ENCODE measurements at places on chromosomes 6 and 20.

DNA sequence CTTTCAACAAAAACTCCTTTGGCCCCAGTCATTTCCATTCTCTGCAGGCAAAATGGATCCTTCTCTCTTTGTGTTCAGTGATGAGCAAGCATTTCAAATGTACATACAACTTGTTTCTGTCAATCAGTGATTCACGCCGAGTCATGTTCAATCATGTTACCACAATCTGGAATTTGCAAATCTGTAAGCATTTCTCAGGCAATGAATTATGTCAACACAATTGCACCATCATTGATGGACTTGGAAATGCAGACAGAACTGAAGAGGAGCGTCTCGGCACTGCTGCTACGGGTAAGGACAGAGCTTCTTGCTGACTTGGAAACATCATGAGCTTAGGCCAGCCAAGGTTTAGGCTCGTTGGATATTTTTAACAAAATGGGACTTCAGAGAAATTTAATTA is 132.8 kb upstream of the AGPAT4 start:
- peak; percentile 91 for DNase-seq

DNA sequence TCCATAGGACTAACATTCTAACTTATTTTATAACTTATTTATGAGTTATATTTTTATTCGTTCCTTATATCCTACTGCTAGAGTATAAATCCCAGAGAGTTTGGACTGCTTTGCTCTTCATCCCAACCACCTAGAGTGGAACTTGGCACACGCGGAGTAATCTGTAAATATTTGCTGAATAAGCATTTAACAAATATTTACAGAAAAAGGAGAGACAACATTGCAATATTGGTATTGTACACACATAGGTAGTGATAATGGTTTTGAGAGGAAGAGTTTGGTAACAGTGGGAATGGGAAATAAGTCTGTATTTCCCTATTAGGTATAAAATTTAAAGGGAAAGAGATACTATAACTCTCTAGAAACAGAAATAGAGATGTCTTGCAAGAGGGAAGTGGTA is 634.8 kb upstream of the CITED2 start:
- no peak for DNase-seq

GRCh38 chr20:7362601-7363000 is 577.7 kb downstream of the HAO1 start:
- DNase-seq, result no peak

- no peak for DNase-seq
Measured at GRCh38 chr6:14212020-14212419, 94.4 kb downstream of the CD83 start.

- DNase-seq, result no peak
Measured at GRCh38 chr6:18025596-18025995, 38.2 kb upstream of the KIF13A start.

GRCh38 chr6:29847871-29848630 is 20.4 kb downstream of the HLA-G start:
- peak; percentile 18 for DNase-seq

GRCh38 chr20:13236990-13237720 is 16.1 kb downstream of the ISM1 start:
- no peak for DNase-seq

DNA sequence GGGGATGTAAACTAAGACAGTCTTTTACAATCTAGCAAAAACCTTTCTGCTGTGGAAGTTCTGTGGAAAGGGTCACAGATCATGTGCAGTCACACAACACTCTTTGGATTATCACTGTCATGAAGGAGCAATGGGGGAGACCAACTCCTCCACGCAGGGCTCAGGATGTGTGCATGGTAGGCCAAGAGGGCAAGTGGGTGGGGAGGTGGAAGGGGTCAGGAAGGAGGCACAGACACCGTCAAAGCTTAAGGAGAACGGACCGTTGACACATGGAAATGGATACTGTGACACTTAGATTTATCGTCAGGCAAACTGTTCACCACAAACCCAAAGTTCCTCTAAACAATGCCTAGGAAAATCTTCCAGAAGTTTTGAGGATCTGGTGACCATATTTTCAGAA is 215.8 kb downstream of the PAX1 start:
- no peak for DNase-seq

GRCh38 chr20:41094353-41095055 is 42.8 kb upstream of the PLCG1 start:
- DNase-seq, result peak; percentile 19
